A549 treated with RU486 at 1 μM for 4 hours (cell line): ENCODE measurements at places on chromosomes 6 and 20. TPM values are rescaled to one million over a fixed set of nuclear protein-coding genes. Genes with fewer than 3 reads are reported as not detected.

Gene DAAM2
- not detected in 5 replicates for total RNA-seq

Gene TMX4
- total RNA-seq, result 13.8 to 15.7 TPM (median 14.3 TPM) in 5 replicates

Gene SEMG1
- total RNA-seq, result not detected in 5 replicates

Gene PBOV1
- not detected in 5 replicates for total RNA-seq

Gene FAM83D
- 57.5 to 78.2 TPM (median 64.8 TPM) in 5 replicates for total RNA-seq

Gene ZSCAN31
- 1.4 to 3.2 TPM (median 2.4 TPM) in 5 replicates for total RNA-seq

Gene CDKAL1
- 2.8 to 4.5 TPM (median 3.0 TPM) in 5 replicates for total RNA-seq

Gene HLA-G
- total RNA-seq, result 0.13 TPM in 1 of 5 replicates, not detected in the others

Gene C4B
- 0.34 to 1.5 TPM (median 0.57 TPM) in 5 replicates for total RNA-seq

Gene PTPRT
- total RNA-seq, result not detected in 5 replicates

Gene PROKR2
- total RNA-seq, result not detected in 5 replicates

Gene ZKSCAN3
- total RNA-seq, result 1.3 to 1.9 TPM (median 1.6 TPM) in 5 replicates

Gene TPX2
- 99.8 to 120 TPM (median 109 TPM) in 5 replicates for total RNA-seq

Gene C6orf136
- total RNA-seq, result 11.2 to 14.0 TPM (median 12.9 TPM) in 5 replicates

Gene HCK
- total RNA-seq, result 0.08 to 0.13 TPM (median 0.10 TPM) in 4 of 5 replicates, not detected in the other

Gene C20orf141
- 0.34 to 0.66 TPM (median 0.36 TPM) in 3 of 5 replicates, not detected in the others for total RNA-seq

Gene CD93
- total RNA-seq, result not detected in 5 replicates

Gene SLC25A27
- 0.27 to 0.70 TPM (median 0.46 TPM) in 5 replicates for total RNA-seq

Gene HAO1
- not detected in 5 replicates for total RNA-seq

Gene BFSP1
- 4.0 to 6.0 TPM (median 4.6 TPM) in 5 replicates for total RNA-seq

Gene PTGIS
- 0.07 TPM in 2 of 5 replicates, not detected in the others for total RNA-seq

Gene CDSN
- total RNA-seq, result not detected in 5 replicates

Gene CST1
- total RNA-seq, result 0.72 to 1.2 TPM (median 0.85 TPM) in 5 replicates

Gene BTNL2
- total RNA-seq, result not detected in 5 replicates

Gene BNIP5
- total RNA-seq, result not detected in 5 replicates
